Omental fat pad (tissue), 4 donors: ENCODE measurements at places on chromosomes 3 and 15.

- DNase-seq, result no peak
These were observed 5.6 kb upstream of the ZNF80 start for GRCh38 chr3:114242947-114243346.

GRCh38 chr3:52063026-52063723, 6.8 kb upstream of the DUSP7 start:
- DNase-seq, result no peak

DNA sequence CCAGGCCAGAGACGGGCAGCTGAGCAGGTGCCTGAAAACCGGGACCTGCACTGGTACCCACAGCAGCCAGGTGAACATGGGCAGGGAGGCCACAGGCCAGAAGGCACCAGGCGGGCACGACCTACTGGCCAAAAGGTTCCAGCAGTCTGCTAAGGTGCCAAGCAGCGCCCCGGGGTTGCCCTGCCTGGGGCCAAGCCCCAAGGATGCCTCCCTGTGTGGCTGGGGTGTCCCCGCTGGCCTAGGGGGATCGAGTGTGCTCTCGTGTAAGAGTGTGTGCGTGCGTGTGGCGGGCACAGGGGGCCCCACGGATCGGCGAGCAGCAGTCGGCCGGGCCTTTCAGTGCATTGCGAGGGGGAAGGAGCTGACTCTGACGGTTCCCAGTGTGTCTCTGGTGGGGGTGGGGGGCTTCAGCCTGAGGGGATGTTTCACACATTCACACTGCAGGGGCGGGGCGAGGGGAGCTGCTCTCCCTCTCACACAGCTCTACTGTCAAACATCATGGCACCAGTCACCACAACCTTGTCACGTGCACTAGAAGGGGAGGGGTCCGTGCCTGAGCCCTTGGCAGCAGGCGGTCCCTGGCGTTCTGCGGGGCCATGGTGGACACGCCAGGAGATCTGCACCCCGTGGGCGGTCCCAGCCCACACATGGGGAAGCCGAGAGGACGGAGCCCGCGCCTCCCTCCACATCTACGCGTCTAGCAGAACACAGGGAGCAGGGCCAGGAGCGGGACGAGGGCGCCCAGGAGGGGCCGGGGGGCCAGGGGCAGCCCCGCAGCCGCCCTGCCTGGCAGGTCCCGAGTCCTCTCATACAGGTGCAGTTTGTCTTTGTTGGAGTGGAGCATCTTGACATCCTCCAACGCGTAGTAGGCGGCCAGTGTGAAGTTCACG, 44.5 kb downstream of the RGMA start:
- no peak for DNase-seq

- no peak for DNase-seq
These were observed 252.7 kb downstream of the NR1D2 start for GRCh38 chr3:24197809-24198208.

DNA sequence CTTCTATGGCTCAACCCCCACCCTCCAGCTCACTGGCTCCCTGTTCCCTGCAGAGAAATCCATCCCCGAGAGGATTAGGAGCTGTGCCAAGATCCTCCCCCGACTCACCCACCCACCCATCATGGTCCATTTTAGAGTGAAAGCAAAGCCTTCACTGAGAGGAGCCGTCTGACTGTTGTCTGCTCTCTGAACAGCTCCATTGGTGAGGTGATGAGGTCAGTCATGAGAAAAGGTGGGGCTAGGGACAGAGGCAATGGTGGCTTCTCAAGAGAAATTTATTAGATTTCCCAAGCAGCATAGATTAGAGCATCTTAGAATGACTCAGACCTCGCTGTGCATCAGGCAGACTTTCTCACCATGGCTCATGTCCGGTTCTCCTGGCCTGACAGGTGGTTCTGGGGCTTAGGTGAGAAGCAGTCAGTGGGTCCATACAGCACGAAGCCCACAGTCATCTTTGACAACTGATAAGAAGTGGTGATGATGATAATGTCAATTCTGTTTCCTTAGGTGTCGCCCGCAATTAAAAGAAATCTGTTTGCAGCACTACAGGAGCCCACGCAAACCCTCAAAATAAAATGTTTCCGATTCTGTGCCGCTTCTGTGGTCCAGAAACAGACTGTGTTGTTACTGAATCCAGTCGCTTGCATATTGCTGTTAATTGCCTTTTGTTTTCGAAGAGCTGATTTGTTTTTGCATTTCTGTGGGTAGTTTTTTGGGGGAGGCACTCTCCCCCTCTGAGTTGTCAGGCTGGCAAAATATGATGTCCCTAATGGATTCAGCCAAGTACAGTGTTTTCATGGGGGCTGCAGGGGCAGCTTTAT, 24.8 kb upstream of the RHO start:
- DNase-seq, result no peak

GRCh38 chr15:100691321-100691720, 88.9 kb downstream of the ASB7 start:
- DNase-seq, result no peak

GRCh38 chr3:24804095-24804494, 309.4 kb upstream of the THRB start:
- DNase-seq, result no peak
